Cerebellar nuclear complex (tissue), 1 donor: ENCODE measurements at places on chromosomes 1 and 21.
A peak's percentile ranks its signal among the peaks of the same experiment; 100 is the strongest.

DNA sequence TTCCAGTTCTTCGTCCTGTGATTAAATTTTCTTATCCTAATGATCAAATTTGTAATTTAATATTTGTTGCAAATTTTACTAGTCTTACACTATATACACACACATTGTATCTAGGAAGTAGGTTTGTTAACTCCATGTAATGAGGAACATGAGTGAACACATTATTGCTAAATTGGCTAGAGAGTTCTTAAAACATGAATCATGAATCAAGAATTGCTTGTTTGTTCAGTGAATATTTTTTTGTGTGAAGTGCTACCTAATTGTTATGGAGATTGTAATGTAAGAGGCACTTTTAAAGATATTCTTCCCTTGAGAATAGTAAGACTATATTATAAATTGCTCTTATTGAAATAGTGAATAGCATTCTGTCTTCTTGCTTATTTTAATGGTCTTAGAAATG, 4.6 kb downstream of the GPSM2 start:
- DNase-seq = no peak

DNA sequence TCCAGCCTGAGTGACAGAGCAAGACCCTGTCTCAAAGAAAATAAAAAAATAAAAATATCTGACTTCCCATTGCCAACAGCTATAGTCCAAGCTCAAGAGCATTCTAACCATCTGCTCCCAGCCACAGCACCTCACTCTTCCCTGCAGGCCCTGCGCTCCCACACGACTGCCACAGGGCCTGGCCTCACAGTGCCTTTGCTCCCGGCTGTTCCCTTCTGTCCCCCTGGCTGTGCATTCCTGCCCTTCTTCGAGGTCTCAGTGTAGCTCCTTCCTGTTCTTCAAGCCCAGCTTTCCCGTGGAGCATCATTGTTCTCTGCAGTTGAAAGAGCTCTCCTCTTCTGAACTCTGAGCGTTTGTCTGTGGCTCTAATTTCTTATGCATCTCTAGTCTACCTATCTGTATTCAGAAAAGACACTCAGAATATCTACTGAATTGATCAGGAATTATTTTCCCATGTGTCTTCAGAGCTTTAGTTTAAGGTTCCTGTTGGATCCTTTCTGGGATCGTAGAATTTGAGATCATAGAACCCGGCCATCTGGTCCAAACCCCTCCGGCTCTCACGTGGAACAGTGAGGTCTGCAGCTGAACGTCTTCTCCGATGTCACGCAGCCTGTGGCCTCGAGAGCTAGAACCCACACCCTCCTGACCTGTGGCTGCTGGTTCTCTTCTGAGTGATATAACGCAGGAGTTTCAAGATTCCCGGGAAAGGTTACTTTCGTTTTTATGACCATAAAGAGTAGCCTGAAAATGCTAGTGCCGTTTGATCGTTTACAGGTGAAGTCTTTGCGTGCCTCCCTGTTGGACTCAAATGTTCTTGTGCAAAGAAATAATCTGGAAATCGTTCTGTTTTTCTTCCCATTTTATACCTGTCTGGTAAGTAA, 54.4 kb downstream of the DOP1B start:
- DNase-seq = no peak

DNA sequence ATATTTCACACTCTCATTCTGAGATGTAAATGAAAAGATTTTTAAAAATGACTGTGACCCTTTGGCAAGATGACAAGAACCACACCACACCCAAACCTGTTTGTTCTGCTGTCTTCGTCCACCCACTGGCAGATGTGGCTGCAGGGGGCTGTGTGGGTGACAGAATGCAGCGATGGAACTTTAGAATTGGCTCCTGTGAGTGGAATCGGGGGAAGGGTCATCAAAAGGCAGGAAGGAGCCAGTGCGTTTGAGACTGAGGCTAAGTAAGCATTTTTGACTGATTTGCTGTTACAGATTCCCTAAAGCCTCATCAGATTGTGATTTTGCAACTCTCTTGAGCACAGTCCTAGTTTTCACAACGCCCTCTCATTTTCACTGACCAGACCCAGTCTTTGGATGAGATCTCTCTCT, 111.2 kb upstream of the ADGRL2 start:
- no peak for DNase-seq

- DNase-seq = no peak
Measured at GRCh38 chr1:83500987-83501591, 497.8 kb downstream of the TTLL7 start.

DNA sequence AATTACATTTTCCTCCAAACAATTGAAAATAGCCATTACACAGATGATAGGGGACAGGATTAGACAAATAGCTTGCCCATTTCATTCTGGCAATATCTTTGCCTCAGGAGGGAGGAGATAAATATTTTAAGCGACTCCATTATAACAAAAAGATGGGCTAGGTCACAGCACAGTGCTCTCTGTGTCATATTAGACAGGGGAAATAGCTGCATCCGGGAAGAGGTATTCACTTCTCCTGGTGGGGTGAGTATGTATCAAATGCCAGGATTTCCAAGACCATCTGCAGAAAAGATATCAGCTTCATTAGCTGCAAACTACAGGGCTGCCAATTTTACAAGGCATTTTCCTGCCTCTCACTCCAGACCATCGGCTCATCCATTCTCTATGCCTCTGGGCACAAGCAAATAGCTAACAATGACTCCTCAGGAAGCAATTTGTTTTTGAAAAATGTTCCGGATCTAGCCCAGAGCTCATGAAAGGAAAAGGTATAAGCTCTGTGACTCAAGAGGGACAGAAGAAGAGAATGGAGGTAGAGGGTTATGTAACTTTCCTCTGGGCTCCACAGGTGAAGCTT, 41.9 kb upstream of the ANGPTL7 start:
- peak; percentile 67 for DNase-seq

- no peak for DNase-seq
Measured at GRCh38 chr1:12772520-12772919, 1.0 kb upstream of the PRAMEF12 start.

- no peak for DNase-seq
Measured at GRCh38 chr1:4227986-4228385, 327.9 kb upstream of the C1orf174 start.

DNA sequence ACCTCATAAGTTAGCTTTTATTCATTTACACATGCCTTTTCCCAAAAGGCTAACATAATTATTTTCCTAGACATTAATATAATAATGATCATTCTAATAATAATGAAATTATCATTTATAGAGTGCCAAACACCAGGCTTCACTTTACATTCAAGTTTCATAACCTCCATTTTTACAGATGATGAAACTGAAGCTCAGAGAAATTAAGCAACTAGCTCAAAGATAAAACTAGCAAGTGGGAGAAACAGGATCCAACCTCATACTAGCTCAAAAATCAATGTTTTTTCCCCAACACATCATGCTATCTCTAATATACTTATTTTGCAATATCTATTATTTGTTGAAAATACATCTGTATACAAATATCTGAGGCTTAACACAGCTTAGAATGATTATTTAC, 14.0 kb downstream of the LPGAT1 start:
- DNase-seq = no peak

- no peak for DNase-seq
Measured at GRCh38 chr1:152047413-152047729, 10.6 kb upstream of the S100A11 start.

GRCh38 chr21:41664881-41665765, 101.7 kb downstream of the RIPK4 start:
- DNase-seq = no peak

- DNase-seq = no peak
Measured at GRCh38 chr1:25987951-25988350, 9.9 kb downstream of the PAFAH2 start.

DNA sequence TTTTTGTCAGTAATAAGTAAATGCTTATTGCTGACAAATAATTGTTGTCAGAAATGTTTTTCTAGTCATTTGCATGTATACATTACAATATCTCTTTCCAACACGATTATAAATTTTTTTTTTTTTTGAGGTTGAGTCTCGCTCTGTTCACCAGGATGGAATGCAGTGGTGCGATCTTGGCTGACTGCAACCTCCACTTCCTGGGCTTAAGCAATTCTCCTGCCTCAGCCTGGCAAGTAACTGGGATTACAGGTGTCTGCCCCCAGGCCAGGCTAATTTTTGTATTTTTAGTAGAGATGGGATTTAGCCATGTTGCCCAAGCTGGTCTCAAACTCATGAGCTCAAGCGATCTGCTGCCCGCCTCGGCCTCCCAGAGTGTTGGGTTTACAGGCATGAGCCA, 72.0 kb upstream of the ATF3 start:
- no peak for DNase-seq

- DNase-seq = no peak
Measured at GRCh38 chr1:34843392-34844251, 15.9 kb downstream of the SMIM12 start.

GRCh38 chr1:33092438-33092837, 11.5 kb downstream of the AZIN2 start:
- no peak for DNase-seq

DNA sequence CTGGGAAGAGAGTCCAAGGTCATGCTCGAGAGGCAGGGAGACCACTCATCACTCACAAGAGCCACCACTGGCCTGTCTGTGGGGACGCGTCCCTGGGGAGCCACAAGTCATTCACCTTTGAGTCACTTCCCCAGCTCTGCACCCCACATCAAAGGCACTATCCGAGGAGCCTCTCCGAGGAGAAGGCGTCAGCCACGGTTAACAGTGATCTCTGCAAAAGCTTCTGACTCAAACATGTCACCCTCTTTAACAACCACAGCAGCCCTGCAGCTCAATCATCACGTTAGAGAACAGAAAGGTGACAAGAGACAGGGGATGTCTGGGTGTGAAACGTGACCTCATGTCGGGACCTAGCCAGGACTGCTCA, 9.0 kb downstream of the LRRC47 start:
- DNase-seq = no peak

DNA sequence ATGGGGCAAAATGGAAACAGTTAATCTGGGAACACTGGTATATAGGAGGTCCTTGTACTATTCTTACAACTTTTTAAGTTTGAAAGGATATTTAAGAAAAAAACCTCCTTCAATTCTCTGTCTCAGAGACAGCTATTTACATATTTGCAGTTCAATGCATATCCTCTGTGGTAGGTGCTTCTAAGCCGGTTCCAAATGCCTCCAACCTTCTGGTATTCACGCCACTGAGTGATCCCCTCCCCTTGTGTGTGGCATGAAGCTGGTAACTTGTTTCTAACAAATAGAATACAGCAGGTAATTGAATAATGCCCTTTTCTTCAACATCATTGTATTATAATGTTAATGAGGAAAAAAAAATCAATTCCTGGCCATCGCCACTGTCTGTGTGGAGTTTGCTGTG, 91.2 kb downstream of the PROX1 start:
- no peak for DNase-seq

GRCh38 chr1:93749894-93750301, 68.3 kb upstream of the BCAR3 start:
- no peak for DNase-seq

- no peak for DNase-seq
Measured at GRCh38 chr1:1274299-1274930, 761 bp upstream of the UBE2J2 start.

GRCh38 chr1:110341146-110341871, 2.1 kb downstream of the RBM15 start:
- DNase-seq = no peak

GRCh38 chr1:96365076-96365475, 356.5 kb upstream of the PTBP2 start:
- no peak for DNase-seq

GRCh38 chr1:234373959-234374254, 651 bp downstream of the COA6 start:
- no peak for DNase-seq

GRCh38 chr1:211198111-211198510, 61.1 kb upstream of the RCOR3 start:
- no peak for DNase-seq

DNA sequence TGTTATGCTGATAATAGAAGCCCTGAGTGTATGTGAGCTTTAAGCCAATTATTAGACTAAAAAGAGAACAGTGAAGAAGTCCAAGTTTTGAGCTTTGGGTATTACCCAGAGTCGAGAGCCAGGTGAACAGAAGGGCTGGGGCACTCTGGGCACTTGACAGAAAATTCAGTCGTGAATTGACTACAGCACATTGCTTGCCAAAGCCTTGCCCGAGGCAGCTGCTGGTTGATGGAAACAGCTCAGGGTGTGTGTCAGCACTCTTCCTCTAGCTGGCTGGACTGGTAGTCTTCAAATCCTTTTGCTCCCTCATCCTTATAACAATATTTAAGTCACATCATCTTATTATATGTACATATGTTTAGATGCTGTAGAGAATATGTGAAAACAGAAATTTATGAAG, 21.3 kb downstream of the PDE4B start:
- peak; percentile 63 for DNase-seq

GRCh38 chr21:29555601-29556000, 256.9 kb downstream of the BACH1 start:
- DNase-seq = no peak

DNA sequence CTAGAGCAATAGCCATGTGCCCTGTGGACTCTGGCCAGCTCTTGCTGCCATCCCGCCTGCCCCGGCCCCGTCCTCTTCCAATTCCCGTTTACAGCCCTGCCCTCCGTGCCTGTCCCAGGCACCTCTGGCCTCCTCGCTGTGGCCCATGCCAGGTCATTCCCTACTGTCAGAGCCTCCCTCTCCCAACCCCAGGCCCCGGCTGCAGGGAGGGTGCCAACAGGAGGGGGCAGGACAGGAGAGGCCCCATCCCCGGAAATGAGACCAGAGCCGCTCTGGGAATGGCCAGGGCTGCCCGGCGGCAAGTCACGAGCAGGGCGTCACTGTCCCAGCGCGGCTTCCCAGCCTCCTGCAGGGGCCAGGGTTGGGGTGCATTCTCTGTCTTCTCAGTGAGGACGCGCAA, 23.5 kb upstream of the TSPEAR start:
- no peak for DNase-seq

DNA sequence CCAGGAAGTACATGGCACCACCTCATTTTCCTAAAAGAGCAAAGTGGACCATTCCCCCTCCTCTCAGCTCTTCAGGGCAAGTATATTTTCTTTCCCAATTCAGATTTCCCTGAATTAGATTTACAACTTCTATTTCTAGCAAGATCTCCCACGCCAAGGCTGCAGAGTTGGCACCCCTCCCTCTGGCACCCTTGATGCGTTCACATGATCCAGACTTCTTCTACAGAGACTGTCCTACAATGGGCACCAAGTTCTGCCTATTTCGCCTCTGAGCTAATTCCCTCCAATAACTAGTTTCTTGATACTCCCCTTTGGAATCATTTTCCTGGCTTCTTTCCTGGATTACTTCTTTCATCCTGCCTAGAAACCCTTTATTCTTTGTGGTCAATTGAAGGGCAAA, 122.0 kb downstream of the CDC7 start:
- no peak for DNase-seq

- DNase-seq = no peak
Measured at GRCh38 chr1:40050863-40051262, 10.3 kb downstream of the CAP1 start.
